ENCODE measurements at places on chromosomes 11 and 22.
A peak's percentile ranks its signal among the peaks of the same experiment; 100 is the strongest.

DNA sequence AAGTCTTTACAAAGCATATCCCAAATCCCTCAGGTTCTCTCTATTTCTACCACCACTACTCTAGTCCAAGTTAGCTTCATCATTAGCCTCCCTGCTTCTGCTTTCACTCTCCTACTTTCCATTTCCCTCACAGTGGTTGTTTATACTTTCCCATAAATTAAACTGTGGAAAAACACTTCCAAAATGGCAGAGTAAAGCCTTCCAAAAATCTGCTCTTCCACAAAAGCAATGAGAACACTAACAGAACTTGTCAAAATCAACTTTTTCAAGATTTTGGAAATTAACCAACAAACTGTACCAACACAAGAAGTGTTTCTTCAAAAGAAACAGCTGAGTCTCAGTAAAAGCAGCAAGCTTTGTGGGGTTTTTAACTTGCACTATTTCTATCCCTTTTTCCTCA lies 71.8 kb downstream of the TTC28 start:
- no peak for DNase-seq

- DNase-seq = no peak
Measured at GRCh38 chr11:113382121-113382520, 5.5 kb upstream of the ANKK1 start.

GRCh38 chr11:115391160-115391559 lies 113.1 kb downstream of the CADM1 start:
- DNase-seq = no peak

- DNase-seq = no peak
Measured at GRCh38 chr11:8327761-8328192, 64.1 kb upstream of the LMO1 start.

- DNase-seq = no peak
Measured at GRCh38 chr11:15468466-15468865, 353.7 kb downstream of the INSC start.

- DNase-seq = no peak
Measured at GRCh38 chr11:46951864-46952263, 15.3 kb downstream of the CSTPP1 start.

GRCh38 chr11:45087086-45087899 lies 59.1 kb upstream of the PRDM11 start:
- no peak for DNase-seq

DNA sequence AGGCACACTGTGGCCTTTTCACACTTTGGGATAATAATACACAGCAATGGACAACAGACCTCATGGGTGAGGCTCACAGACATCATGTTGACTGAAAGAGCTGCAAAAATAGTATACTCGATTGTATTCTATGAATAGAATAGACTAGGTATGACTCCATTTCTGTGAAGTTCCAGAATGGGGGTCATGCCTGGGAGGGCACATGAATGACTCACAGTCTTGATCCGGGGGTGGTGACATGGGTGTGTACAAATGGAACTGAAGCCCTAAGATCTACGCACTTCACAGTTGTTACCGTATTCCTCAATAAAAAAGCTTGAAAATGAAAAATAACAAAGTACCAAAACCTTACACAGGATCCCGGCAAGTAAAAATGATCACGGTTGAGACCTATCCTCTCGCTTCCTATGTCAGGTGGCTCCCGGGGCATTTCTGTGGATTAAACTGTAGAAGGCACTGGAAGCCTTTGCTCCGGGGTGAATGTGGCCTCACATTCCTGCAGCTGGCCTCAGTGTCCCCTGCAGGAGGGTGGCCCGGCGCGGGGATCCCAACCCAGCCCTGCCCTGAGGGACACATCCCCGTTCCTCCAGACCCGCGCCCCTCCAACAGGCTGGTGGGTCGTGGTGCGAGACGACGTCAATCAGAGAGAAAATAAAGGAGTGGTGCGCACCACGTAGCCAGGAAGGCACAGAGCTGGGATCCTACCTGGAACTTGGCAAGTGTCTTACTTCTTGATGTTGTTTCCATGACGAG lies 75.9 kb downstream of the NECTIN1 start:
- DNase-seq = no peak

GRCh38 chr11:111452817-111453552 lies 59.2 kb downstream of the BTG4 start:
- DNase-seq = no peak

GRCh38 chr11:16925561-16926065 lies 88.6 kb downstream of the PLEKHA7 start:
- DNase-seq = peak; percentile 90

GRCh38 chr11:96373826-96374225 lies 15.9 kb downstream of the CCDC82 start:
- DNase-seq = no peak
